Activated CD4-positive, alpha-beta T cell treated with anti-CD3 and anti-CD28 coated beads, Interleukin-2, amount 50 U/mL, for 48 hours (primary cell): ENCODE measurements at places on chromosomes 4 and X.

DNA sequence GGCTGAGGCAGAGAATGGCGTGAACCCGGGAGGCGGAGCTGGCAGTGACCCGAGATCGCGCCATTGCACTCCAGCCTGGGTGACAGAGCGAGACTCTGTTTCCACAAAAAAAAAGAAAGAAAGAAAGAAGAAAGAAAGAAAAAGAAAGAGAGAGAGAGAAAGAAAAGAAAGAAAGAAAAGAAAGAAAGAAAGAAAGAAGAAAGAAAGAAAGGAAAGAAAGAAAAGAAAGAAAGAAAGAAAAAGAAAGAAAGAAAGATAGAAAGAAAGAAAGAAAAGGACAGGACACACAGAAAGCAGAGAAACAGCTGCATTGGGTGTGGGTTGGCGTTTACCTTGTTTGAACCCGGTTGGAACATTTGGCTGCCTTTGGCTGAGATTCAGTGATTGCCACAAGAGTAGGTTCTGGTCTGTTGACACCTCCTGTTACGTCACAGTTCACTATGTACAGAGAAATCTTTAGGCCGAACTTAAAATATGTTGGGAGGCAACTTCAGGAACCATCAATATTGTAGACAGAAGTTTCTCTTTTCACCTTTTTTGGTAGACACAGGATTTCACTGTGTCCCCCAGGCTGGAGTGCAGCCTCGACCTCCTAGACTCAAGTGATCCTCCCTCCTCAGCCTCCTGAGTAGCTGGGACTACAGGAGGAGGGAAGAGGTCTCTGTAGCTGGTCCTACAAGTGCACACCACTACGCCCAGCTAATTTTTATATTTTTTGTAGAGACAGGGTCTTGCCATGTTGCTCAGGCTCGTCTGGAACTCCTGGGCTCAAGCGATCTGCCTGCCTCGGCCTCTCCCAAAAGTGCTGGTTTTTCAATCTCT is 16.3 kb upstream of the PLCXD1 start:
- no peak for DNase-seq

- DNase-seq = no peak
Observed at GRCh38 chr4:176778063-176778462, 14.7 kb downstream of the VEGFC start.

GRCh38 chr4:2940267-2941137 is 22.7 kb downstream of the NOP14 start:
- no peak for DNase-seq

DNA sequence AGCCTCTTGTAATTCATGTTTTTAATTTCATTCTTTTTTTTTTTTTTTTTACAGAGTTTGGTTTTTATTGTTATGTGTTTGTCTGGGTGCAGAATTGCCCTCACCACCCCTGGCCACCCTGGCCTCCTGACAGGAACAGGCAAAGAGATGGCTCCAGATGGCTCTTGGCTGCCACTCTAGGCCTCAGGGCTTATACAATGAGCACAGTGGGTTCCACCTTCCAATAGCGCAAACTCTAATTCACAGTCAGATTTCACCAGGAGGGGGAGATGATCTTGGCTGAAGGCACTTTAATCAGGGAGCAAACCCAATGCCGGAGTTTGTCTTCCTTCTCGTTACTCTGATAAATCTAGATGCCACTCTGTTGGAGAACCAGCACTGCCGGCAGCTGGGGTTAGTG is 24.8 kb downstream of the CPE start:
- DNase-seq = no peak

DNA sequence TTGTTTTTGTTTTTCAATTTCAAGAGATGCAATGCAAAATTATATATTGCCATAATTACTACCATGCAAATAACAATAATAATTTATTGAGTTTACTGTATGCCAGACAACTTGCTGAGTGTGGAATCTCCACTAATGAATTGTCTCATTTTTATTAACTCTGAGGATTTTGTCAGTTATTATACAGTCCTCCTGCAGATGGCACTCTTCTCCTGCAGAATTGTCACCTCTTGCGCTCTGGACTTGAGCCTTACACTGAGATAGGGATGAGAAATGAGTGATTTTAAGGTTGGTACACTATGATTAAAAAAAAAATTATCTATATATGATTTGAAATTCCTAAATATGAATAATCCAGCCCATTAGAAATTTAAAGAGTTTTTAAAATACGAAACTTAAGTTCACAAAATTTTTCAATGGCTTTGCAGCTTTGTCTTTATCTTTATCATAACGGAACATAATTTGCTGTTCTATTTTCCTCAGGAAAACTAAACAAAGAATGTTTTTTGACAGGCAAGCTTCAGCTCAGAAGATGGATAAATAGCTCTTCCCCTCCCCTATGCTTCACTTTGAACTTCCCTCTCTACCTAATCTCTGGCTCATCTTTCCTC is 12.7 kb upstream of the PAQR3 start:
- peak; percentile 23 for DNase-seq

DNA sequence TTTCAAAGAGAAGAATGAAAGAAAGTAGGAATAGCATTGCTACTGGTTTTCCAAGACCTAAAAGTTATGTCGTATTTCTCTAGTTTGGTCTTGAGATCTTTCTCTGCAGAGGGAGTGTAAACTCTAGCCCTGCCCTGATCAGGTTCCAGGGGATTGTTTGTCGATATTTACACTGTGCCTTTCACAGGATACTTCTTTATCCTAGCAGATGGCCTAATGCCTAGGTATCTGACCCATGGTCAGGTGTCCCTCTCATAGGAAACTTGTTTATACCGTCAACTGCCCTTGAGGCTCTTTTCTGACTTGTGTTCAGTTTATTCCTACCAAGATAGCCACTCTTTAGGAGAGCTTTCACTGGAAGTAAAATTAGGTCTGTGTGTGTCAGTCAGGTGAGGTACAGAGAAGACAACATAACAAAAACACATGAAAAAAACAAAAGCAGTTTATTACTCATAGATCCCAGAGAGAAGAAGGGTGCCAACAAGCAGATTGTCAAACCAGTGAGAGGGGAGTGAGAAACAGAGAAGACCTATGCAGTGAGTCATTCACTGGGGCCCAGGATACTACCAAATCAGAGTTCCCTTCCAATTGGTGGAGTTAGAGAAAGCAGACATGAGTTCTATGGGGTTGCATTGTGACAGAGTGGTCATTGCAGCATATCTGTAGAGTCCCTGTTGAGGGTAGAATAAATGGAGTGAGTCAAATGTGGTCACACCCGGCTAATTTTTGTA is 40.6 kb upstream of the THOC2 start:
- no peak for DNase-seq

GRCh38 chrX:135951291-135951690 is 22.5 kb downstream of the MMGT1 start:
- DNase-seq = no peak

DNA sequence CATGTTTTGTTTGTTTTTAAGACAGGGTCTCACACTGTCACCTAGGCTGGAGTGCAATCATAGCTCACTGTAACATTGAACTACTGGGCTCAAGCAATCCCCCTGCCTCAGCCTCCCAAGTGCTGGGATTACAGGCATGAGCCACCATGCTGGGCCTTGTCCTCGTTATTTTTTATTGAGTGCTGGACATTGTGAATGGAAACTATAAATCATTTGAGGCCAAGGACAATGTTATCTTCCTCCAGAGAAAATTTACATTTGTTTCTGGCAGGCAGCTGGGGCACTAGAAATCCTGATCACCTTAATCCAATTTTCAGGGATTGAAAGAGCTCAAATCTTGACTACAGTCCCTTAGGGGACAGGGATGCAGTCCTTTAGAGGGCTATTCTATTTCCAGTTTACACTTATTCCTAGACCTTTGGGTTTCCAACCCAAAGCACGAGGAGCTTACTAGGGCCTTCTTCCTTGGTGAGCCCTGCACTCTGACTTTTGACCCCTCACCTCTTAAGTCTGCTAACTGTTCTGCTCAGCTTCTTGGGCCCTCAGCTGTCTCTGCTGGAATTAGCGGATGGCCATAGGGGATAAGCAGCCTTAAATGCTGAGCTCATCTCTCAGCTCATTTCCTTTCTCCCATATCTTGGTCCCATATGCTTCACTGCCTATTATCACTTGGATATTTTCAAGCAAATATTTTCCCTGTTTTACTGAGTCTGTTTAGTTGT is 23.0 kb upstream of the PDZD4 start:
- no peak for DNase-seq

- no peak for DNase-seq
Observed at GRCh38 chrX:108701633-108702032, 34.7 kb downstream of the IRS4 start.

DNA sequence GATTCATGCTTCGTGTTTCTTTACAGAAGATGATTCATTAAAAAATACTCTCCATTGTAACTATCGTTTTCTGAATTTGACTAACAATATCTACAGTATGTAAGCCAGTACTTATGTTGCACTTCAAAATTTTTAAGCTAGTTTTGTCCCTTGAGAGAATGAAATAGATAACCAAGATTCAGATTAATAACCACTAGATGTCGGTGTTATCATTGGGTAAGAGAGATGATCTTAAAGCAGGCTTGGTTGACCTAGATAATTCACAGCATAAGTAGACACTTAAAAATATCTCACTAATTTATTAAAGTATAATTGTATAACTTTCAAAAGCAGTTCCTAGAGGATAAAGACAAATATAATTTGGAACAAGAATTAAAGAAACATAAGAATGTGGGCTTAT is 430.9 kb downstream of the C4orf33 start:
- no peak for DNase-seq

DNA sequence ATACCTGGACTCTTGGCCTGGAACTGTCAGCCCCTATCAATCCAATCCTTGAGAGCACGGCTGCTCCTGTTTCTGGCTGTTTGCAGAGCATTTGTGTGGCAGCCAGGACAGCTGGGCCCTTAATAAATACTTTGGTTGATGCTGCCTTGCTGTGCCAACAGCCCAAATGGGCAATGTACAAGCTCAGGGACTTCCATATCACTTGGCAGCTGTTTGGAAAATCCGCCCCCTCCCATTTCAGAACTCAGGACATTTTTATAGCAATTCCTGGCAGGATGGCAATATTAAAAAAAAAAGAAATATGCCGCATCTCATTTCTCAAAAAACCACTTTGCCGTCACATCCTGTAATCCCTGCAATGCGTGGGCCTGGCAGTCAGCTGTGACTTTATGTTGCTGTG is 218.9 kb downstream of the HS3ST1 start:
- DNase-seq = no peak

DNA sequence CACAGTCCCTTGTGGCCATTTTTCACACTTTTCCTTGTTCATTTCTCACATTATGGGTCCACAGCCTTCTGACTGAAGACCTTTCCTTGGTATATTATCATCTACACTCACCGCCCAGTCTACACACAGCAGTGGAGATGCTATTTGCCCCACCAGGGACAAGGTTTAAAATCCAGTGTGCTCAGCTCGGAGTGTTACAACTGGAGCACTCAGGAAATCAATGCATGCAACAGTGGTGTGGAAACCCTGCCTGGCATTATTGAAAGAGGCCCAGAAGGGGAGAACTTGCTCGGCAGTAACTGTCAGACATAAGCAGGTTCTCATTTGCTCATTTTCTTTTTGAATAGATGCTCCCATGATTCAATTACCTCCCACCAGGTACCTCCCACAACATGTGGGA is 340.9 kb downstream of the DHRSX start:
- DNase-seq = no peak

DNA sequence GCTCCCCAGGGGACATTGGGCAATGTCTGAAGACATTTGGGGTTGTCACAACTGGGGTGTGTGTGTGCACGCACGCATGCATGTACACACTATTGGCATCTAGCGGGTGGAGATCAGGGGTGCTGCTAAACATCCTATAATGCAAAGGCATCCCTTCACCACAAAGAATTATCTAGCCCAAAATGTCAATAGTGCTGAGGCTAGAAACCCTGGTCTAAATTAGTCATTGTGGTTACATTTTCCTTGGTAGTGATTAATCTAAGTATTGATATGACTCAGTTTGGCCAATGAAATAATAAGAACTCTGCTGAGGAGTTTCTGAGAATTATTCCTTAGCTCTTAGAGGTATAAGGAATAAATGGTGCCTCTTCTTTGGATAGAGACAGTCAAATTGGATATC is 200.2 kb downstream of the CLCN4 start:
- no peak for DNase-seq

GRCh38 chr4:1012034-1012739 is 761 bp downstream of the FGFRL1 start:
- peak; percentile 30 for DNase-seq

GRCh38 chr4:101357751-101358150 is 10.4 kb upstream of the PPP3CA start:
- DNase-seq = no peak

DNA sequence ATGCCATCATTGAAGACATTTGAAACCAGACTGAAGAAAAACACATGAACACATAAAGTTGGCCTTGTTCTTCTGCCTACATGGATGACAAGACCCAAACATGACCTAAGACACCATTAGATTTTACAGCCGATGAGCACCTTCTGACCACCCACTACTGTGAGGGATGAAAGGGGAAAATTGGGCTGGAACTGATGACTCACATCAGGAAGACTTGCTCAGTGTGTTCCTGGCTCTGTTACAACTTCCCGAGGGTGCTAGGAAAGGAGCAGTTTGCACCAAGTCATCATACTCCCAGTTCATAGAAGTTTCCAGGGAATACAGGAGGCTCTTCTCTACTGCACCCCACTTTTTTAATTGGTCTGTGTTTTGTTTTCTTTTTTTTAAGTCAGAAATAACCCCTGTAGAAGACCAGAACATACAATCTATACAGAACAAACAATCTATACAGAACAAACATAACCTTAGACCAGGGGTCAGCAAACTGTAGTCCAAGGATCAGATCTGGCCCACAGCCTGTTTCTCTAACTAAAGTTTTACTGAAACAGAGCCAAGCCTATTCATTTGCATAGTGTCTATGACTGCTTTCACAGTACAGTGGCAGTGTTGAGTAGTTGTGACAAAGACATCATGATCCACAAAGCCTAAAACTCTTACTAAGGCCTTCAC is 25.3 kb downstream of the BTC start:
- no peak for DNase-seq

GRCh38 chrX:47707031-47707780 is 48.2 kb upstream of the UXT start:
- no peak for DNase-seq

- no peak for DNase-seq
Observed at GRCh38 chr4:98170035-98170434, 26.8 kb upstream of the STPG2 start.

- DNase-seq = no peak
Observed at GRCh38 chrX:9298221-9298620, 166.6 kb upstream of the TBL1X start.

GRCh38 chr4:152929888-152930287 is 6.2 kb upstream of the FHDC1 start:
- no peak for DNase-seq

GRCh38 chr4:166043801-166044200 is 170.8 kb downstream of the TLL1 start:
- DNase-seq = no peak
